Stimulated activated CD8-positive, alpha-beta memory T cell treated with anti-CD3 and anti-CD28 coated beads, Interleukin-2, amount 100 ng/mL, for 1 hour (primary cell): ENCODE measurements at places on chromosomes 11 and 22.

- DNase-seq: no peak
These were observed 6.1 kb upstream of the NAP1L4 start for GRCh38 chr11:2998073-2998850.

DNA sequence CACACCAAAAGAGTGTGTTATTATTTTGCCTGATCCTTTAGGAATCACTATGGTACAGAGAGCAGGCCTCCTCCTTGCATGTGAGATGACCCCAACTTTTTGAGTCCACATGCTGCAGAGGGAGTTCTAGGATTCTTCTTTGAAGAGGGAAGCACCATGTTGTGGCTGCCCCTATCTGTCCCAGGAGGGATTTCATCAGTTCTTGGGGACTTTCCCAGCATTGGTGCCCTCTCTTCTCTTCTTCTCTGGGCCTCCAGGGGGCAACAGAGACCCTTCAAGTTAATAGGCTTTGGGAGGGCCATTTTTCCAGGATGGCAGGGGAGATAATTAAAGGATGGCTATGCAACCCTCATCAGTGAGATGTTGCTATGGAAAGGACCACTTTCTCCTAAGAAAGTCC is 3.6 kb downstream of the MMP1 start:
- DNase-seq: no peak

GRCh38 chr11:132840660-132841059 is 691.6 kb downstream of the OPCML start:
- DNase-seq: no peak

DNA sequence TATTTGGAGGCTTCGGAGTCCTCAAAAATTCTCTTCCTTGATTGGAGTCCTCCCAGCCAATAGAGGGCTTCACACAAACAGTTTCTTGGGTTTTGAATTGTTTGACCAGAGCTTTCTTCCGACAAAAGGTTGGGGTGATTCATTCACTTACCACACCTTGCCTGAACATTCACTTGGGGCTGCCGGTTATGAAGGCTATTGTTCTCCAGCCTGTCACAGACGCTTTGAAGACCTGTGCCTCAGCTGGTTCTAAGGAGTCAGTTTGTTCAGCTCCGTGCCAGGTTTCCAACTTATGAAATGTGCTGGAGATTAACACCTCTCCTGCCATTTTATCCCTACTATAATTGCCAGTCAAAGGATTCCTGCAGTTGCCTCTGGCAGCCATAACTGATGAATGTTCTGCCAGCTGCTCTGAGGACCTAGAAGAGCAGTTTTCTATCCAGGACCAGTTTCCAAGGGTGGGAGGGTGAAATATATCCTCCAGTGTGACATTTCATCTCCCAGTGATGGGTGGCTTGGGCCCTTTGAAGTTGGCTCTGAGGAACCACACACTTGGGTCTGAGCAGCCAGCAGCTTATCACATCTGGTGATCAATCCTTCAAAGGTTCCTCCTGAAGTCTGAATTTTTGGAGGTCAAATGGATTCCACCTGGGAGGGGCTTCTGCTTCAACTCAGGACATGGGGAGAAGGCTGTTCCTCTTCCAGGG is 31.4 kb downstream of the LIMK2 start:
- no peak for DNase-seq

GRCh38 chr11:27173545-27173944 is 132.9 kb downstream of the BBOX1 start:
- no peak for DNase-seq

GRCh38 chr11:107457205-107457557 is 444 bp downstream of the CWF19L2 start:
- no peak for DNase-seq

GRCh38 chr11:112161012-112161411 is 2.9 kb downstream of the IL18 start:
- DNase-seq: no peak

- DNase-seq: no peak
These were observed 119.8 kb upstream of the ANO1 start for GRCh38 chr11:69958308-69958707.

- DNase-seq: no peak
These were observed 814.3 kb downstream of the METTL15 start for GRCh38 chr11:28922386-28922981.

DNA sequence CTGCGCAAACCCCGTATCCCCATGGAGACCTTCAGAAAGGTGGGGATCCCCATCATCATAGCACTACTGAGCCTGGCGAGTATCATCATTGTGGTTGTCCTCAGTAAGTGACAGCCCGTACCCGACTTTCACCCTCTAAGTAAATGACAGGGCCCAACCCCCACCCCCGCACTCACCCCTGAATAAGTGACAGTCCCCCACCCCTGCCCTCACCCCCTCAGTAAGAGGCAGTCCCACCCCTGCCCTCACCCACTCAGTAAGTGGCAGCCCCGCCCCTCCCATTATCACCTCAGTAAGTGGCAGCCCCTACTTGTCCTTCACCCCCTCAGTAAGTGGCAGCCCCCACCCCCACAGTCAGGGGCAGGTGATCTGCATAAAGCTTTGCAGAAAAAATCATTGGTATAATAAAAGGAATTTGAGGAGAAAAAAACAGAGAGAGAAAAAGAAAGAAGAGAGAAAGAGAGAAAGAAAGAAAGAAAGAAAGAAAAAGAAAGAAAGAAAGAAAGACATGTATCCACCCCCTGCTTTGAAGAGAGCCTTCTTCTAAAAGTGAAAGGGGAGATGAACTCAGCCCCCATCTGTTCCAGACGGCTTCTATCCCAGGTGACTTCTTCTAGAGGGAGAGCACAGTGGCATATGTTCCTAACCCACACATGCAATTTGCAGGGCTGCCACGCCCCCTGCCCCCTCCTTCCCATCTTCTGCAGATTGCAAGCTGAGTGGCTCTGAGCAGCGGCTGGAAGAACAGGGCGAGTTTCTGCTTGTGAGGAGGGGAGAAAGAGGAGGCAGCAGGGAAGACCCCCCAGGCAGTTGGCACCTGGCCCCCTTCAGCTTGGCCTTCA is 12.5 kb upstream of the SMIM35 start:
- no peak for DNase-seq

DNA sequence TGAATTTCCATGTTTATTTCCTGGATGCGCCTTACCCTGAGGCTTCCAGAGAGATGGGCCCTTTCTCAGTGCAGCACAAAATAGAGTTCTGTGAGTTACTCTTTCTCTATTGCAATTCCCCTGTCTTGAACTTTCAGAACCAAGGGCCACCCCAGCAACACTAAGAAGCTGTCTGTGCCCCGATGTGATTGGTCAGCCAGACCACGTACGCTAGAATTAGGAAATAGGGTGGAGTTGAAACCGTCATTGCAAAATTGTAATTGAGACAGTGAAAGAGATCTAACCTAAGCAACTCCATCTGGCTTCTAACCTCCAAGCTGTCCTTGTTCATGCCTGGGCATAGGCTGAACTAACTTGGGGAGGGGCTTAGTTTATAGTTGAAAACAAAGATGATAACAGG is 981.3 kb downstream of the OPCML start:
- DNase-seq: no peak

DNA sequence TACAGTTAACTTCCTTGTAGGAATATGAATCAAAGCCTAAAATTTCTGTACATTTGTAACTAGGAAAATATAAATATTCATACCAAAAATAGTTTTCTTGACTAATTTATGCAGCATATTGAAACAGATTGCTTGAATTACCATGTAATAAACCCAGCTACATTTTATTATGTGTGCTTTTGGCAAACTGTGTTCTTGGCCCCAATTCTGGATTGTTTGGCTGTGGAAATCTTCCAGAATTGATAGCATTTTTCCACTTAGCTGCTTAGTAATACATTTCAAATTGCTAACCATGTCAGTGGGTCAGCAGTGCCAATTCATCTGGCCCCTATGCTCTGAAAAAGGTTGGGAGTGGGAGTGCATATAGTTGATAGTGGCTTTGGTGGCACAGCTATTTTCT is 32.3 kb downstream of the PDHX start:
- no peak for DNase-seq
